Stimulated activated CD8-positive, alpha-beta memory T cell treated with anti-CD3 and anti-CD28 coated beads, Interleukin-4, amount 100 ng/mL, for 4 hours (primary cell): ENCODE measurements at places on chromosomes 1 and 21.

DNA sequence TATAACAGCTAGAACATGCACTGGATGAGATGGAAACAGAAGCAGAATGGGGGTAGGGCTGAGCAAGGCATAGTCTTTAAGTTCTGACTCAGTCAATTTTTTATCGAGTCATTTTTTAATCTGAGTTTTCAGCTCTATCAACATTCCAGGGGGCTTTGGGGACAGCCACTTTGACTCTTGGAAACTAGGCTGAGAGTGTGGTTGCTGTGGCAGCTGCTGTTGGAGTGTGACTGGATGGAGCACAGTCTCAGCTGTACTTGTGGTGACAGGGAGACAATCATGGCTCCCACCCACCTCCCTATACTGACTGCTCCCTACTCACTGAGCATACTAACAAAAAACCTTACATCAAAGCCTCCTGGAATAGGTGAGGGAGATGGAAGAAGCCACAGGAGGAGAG lies 25.0 kb downstream of the GJA5 start:
- DNase-seq, result no peak

- DNase-seq, result no peak
Observed at GRCh38 chr1:230255991-230256390, 170.1 kb downstream of the PGBD5 start.

- no peak for DNase-seq
Observed at GRCh38 chr1:41622859-41623732, 138.6 kb upstream of the EDN2 start.

- no peak for DNase-seq
Observed at GRCh38 chr1:109385417-109385816, 12.3 kb downstream of the SORT1 start.

DNA sequence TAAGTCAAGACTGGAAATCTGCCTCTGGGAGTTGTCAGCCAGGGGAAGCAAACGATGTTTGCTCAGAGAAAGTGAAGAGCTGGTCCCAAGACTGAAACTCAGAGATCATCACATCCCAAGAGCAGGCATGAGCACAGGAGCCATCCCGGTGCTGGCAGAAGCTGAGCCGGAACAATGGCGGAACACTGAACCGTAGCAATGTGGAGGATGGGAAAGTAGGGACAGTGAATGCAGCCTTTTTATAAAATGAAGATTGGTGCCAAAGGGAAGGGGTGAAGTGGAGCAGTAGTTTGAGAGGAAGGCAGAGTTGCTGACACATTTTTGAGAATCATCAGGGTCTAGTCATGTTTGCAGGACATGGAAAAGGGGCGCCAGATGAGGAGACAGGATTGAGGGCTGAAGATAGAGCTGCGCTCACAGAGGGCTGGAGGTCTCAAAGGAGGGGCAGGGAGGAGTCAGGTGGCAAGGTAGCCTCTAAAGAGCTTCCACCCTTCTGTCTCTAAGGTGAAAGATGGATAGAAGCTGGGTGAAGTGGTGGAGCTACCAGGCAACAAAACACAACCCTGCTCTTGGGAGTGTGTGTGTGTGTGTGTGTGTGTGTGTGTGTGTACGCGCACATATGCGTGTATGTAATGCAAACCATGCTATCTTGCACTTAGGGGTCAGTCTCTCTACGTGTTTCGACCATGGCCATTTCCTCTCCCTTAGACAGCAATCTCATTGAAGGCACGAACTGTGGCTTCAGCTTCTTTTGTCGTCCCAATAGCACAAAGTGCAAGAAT lies 94.3 kb upstream of the IRF2BP2 start:
- no peak for DNase-seq
